Stimulated activated CD8-positive, alpha-beta memory T cell treated with anti-CD3 and anti-CD28 coated beads, Interleukin-4, amount 100 ng/mL, for 4 hours (primary cell): ENCODE measurements at places on chromosomes 1 and 21.

- no peak for DNase-seq
Observed at GRCh38 chr1:234716908-234717375, 107.0 kb upstream of the IRF2BP2 start.

GRCh38 chr1:241569848-241570247 is 37.7 kb downstream of the KMO start:
- no peak for DNase-seq

- DNase-seq, result no peak
Observed at GRCh38 chr1:225926551-225927113, 2.6 kb upstream of the PYCR2 start.

DNA sequence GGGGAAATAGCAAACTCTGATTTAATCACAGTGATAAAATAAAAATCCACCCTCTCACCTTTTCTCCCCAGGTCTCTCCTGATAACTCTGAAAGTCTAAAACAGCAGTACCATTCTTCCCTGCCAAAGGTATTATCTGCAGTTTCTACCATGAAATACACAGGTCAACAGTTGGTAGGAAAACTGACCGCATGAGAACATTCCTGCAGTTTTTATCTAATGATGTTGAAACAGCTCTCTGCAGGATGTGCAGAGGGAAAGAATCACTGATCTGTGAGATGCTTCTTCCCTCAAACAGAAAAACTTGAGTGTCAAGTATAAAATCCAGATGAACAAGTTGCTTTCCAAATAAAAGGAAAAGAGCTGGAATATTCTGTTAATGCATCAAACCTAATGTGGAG is 39.1 kb downstream of the KCNJ6 start:
- DNase-seq, result no peak

DNA sequence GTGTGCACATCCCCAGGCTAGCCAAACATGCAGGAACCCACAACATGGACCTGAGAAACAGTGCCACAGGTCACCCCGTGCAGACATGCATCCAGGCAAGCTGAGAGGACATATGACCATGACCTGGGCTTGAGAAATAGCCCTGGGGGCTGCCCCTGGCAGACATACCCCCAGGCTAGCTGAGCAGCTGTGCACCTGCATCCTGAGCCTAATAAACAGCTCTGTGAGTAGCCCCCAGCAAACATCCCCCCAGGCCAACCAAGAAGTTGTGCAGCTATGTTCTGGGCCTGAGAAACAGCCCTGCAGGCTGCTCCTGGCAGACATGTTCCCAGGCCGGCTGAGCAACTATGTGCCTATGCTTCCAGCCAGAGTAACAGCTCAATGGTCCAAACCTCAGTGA is 14.5 kb downstream of the OLFML3 start:
- no peak for DNase-seq

- DNase-seq, result no peak
Observed at GRCh38 chr1:151391079-151391563, 8.3 kb upstream of the PSMB4 start.

DNA sequence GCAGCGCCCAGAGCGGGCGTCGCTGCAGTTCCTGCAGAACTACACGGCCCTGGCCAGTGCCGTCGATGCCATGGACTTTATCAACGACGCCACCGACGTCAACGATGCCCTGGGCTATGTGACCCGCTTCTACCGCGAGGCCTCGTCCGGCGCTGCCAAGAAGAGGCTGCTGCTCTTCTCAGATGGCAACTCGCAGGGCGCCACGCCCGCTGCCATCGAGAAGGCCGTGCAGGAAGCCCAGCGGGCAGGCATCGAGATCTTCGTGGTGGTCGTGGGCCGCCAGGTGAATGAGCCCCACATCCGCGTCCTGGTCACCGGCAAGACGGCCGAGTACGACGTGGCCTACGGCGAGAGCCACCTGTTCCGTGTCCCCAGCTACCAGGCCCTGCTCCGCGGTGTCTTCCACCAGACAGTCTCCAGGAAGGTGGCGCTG is 22.0 kb downstream of the COL6A1 start:
- DNase-seq, result no peak

GRCh38 chr1:9590945-9591668 is 2.4 kb downstream of the TMEM201 start:
- no peak for DNase-seq

DNA sequence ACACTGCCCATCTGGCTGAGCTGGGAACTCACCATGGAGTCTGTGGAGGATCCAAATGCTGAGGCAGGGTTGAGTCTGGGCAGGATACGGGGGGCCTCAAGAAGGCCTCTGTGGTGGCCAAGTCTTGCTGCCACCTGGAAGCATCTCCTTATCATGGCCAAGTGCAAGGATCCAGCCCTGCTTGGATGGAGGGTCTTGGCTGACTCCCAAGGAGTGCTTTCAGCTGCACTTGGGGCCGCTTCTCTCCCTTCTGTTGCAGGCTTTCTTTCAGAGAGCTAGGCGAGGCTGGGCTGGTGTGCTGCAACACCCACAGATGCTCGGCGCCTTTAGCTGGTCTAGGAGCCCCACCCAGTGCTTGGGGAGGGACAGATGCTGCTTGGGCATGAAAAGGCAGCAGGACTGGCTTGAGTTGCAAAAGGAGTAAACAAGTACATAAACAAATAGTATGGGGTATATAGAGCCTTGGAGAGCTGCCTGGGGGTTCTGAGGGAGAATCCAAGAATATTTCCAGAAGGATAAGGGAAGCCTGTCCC is at the start of gene THEM5:
Gene THEM5, minus strand, starts transcription at position 302 of the 533 bp plus-strand sequence. Its CDS starts 147 bp downstream, at position 155.
- DNase-seq, result no peak

DNA sequence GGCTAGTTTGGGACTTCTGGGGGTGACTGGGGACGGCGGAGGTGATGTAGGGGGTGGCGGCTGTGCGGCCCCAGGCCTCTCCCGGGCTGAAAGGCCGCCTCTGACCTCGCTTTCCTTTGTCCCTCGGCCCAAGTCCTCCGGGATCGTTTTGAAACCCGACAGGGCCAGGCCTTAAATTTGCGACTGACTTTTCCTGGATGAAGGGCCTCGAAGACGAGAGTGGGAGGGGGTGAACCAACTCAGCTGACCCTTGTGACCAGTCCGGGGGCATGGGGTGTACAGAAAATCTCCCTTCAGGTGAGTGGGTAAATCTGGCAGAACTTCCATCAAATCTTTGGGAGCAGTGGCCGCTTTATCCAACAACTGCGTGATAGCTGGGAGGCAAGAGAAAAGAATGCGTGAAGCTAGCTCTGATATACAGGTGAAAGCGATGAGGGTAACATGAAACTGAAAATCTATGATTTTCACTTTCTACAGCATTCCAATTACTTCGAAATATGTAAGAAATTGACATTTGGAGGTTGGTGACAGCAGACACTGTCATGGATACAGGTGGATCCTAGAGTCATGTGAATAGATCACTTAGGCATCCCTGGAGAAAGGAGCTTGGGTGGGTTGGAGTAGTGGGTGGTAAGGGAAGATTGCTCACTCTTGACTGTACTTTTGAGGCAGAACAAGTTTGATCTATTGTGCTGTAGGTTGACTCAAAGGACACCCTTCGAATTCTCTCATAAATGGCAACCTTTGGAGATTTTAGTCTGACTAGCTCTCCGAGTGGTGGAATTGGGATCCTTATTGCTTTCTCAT is 885 bp downstream of the AHCYL1 start:
- no peak for DNase-seq

DNA sequence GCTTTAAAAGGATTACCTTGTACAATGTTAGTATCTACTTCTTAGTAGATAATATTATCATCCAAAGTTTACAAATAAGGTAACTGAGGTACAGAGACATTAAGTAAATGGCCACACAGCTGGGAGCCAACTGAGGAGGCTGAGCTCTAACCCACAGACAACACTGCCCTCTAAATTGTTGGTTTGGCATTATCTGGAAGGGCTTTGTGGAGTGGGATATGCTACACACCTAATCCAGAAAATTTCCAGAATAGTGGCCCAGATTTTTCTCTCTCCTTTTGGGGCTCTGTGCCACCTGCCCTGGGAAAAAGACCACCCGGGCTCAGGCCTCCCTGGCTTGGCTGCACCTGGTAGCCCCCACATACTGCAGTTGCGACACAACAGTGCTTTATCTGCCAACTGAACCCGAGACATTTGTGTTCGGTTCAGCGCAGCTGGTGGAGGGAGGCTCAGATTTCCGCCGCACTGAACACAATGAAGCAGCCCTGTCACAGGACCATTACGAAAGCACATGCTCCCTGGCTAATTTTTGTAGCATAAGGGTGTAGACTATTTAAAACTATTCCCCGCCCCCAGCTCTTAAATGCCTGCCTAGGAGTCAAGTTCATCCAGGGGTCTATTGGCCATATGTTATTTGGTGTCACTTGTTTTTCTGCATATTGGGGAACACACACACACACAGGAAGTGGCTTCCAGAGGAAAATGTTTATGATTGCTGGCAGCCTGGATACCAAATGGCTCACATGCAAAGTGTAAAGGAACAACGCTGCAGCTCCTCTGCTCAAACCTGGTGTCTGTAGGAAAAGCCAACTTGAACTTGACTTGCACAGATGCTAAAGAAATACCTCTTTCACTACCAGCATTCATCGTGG is 92.3 kb upstream of the ESRRG start:
- no peak for DNase-seq

- no peak for DNase-seq
Observed at GRCh38 chr1:38523568-38523939, 336.0 kb downstream of the RRAGC start.

DNA sequence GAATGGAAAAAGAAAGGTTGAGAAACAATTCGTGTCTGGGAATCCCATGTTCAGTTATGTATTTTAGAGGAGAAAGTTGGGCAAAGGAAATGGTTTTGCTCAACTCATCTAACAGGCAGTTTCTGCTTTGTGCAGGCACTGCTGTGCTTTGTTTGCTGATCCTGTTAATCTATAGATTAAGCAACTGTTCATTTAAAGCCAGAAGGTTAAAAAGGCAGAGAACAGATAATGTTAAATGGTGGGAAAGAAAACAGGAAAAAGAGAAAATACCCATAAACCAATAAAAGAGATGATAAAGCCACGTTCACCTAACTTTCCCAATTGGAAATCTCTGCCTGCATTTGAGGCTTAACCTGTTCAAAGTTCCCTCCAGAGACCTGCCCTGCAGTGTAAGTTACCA is 70.0 kb downstream of the APP start:
- DNase-seq, result no peak

- DNase-seq, result no peak
Observed at GRCh38 chr1:236751385-236751784, 43.7 kb upstream of the MTR start.

DNA sequence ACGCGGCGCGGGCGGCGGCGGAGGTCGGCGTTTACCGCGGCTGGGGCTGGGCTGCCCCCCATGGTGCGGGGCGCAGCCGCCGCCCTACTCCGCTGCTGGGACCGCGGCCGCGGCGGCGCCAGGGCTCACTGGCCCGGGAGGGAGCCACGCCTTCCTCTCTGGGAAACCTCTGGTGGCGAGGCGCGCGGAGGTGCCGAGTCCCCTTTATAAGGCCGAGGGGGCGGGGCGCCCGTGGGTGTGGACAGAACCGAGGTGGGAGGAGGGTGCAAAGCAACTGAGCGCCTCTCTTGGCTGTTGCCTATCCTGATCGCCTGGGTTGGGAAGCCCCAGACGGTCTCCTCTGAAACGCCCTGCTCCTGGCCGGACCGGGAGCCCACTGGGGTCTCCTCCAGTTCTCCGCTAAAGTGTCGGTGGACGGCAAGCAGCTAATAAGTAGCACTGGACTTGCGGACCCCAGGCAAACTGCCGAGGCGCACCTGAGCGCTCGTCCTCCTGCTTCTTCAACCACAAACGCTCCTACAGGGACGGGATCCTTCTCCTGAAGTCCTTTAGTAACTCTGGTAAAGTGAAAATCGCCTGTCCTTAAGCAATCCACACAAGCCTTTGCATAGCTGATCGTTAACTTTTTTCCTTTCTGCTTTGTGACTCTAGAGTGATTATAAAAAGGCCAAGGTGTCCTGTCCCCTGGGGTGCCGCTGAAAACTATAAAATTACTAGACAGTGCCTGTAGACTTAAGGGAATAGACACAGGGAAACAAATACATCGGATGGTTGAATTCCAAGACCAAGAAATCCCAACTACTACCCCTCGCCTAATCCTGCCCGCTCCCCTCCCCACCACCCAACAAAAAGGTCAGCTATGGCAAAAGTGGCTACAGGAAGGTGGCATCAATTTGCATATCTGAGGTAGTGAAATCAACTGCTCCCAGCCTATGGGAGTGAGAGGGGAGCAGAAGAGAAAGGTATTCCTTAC is at the start of gene PTGER3:
Gene PTGER3, minus strand, starts transcription at position 182 of the 973 bp plus-strand sequence. CDS start 239 bp downstream, outside the sequence.
- peak; percentile 28 for DNase-seq

DNA sequence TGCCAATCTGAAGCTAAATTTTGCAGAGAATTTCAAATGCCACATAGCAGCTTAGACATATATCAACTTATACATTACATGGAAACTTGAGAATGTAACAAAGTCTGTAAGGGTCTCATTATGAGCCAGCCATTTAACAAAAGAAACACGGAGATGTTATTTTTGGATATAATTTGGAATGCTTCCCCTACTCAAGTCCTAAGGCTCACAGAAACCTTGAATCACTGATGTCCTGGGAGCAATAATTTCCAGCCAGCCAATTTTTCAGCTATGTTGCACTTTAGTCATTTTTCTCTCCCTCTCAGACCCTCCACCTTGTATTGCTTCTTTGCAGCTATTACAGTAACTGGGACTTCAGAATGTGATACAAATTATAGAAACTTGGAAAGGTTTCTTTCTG is 56.9 kb downstream of the EIF2B3 start:
- DNase-seq, result no peak

DNA sequence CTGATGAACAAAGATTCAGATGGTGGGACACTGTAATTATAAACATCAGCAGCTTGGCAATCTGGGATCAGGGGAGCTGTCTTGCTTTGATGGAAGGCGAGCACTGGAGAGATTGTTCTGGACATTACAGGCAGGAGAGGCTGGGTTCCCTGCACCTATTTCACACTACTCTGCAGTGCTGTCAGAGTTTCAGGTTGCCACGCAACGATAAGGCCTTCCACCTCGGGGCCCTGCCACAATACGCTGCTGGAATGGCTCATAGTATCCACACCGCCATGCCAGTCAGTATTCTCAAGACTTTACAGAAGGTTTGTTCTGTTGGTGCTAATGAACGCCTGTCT is 96.8 kb downstream of the GLIS1 start:
- DNase-seq, result no peak

DNA sequence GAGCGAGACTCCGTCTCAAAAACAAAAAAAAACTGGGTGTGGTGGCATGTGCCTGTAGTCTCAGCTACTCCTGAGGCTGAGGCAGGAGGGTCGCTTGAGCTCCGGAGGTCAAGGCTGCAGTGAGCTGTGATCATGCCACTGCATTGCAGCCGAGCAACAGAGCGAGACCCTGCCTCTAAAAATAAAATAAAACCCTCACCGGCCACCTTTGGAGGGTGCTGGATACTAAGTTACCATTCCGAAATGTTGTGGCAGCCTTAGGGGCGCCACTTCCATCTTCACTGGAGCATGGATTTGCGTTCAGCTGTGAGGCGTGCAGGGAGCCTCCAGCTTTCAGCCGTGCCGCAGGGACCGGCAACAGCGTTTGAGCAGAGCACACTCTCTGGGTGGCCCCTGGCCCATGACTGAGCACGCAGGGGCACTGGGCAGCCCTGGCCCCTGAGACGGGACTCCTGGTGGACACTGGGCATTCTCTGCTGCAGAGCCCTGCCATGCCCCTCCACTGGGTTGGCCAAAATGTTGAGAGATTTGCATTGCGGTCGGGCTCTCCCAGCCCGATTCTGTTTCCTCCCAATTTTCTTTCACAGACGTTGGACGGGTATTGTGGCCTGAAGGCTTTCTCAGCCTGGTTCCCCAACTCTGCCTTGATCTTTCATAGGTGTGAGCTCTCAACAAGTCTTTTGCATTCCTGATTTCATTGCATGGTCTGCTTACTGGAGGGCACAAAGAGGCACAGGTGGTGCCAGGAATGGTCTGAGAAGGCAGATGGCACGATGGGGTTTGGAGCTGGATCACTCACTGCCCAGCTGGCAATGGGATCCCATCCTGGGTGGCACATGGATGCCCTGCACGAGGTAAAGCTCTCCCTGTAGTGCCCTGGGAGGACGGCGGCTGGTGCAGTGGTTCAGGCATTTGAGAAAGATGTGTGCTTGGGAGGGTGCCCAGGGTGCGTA is 5.8 kb upstream of the CFAP74 start:
- no peak for DNase-seq
